ENCODE measurements at places on chromosomes 13 and 19. TPM values are rescaled to one million over a fixed set of nuclear protein-coding genes. Genes with fewer than 3 reads are reported as not detected.

- DNase-seq: no peak
Observed at GRCh38 chr13:102566513-102566912, 30.3 kb upstream of the TPP2 start.

GRCh38 chr19:35860436-35860817 lies 3.7 kb downstream of the KIRREL2 start:
- DNase-seq: no peak

DNA sequence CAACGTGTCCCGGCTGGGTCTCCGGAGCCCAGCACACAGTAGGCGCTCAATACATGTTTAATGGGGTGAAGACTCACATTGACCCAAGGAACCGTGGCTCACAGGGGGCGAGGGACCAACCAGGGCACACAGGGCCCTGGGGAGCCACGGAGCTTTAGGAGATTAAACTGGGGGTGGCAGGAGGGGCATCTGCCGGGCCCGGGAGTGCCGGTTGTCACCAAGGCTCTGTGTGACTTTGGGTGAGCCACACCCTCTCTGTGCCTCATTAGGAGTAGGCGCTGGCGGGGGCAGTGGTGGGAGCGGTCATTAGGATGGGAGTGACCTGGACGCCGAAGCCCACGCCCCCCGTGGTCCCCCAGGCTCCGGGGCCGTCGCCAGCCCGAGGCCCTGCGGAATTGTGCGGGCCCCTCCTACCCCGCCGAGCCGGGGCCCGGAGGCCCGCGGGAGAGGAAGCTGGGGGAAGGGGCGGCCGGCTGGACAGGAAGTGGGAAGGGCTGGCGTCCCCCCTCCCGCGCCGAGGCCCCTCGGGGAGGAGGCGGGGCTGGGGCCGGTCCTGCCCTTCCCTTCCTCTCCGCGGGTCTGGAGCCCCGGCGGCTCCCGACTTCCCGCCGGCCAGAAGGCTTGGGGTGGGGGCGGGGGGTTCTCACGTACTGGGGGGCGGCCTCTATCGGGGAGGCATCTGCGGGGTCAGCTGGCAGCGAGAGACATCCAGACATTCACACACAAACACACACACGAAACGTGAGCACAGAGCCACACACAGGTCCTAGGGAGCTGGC lies 1.8 kb upstream of the SSBP4 start:
- peak; percentile 93 for DNase-seq

DNA sequence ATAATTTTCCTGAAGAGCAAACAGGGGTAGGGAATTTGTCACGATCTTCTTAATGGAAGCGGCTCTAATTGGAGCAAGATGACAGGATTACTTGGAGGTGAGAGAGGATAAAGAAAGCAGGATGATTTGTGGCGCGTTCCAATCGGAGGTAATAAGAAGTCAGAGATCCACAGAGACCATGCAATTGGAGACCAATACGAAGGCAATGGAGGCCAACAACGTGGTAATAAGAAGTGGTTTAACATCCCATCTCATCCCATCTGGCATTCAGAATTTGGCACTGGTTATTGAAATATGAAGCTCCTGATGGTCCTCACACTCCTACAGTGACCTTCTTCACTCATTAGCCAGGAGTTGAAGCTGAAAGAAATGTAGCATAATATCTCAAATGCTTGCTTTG lies 130.6 kb downstream of the DLEU7 start:
- DNase-seq: no peak

GRCh38 chr13:76632401-76633044 lies 253.7 kb downstream of the KCTD12 start:
- DNase-seq: no peak

DNA sequence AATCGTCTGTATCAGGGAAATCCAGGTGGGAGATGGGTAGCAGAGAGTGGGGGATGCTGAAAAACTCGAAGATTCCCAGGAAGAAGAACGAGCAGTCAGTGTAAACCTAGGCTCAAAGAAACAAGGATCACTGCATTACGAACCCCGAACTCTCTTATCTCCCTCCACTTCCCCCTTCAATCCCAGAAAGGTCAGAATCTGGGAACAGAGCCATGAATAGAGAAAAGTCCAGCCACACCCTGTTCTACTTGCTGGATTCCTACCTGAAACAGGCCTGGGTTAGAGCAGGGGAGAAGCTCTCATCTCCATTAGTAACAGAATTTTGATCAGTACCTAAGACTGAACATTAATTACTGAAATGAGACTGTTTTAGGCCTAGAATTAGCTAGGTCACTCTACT lies 24.4 kb downstream of the EPSTI1 start:
- no peak for DNase-seq

DNA sequence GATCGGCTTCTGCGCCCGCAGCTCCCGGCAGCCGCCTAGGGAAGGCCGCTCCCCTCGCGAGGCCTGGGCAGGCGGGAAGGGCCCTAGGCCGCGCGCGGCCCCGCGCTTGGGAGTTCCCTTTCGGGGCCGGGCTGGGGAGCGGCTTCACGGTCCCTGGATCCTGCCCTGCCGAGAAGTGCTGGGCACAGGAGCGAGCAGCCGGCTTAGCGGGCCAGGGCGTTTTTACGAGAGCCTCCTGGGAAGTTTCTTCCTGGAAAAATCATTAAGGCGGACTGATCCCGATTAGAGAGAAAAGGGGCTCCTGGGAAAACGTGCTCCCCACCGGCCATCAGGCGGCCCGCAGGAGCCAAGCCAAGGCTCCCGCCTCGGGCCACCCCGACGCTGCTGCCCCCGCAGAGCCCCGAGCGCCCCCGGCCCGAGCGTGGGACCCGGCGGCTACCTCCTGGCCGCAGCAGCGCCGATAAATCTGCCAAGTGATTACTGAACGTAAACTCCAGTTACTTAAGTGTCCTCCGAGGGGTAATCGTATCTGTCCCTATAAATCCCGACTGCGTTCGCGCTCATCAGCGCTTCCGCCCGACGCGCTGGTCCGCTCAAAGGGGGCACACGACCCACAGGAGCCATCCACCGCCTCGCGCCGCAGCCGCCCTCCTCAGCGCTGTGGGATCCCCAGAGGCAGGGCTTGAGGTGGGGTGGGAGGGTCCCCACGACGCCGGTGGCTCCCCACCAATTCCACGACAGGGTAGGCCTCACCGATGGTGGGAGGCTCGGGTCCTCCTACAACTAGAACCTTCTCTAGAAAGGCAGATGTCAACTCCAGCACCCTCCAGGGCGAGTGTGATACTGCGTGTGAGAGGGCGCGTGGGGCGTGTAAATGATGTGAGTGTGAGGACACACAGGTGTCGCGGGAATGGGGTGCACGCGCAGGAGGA lies 2.8 kb downstream of the ZIC5 start:
- no peak for DNase-seq

DNA sequence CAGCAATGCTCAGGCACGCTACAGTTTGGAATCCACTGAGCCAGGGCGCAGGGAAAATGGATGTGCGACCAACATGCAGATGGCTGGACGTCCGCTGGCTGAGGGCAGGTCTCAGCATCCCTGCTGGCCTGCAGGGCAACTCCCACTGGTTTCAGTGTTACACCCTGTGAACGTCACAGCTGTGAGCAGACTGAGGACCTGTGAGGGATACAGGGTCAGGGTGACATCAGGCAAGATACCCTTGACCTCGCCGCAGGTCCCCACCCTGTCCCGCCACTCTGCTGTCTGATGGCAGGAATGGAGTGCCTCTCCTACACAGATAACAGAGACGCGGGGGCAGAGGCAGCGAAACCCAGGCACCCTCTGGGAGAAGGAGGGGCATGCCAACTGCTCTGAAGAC lies 19.1 kb downstream of the ZFR2 start:
- DNase-seq: no peak

- peak; percentile 84 for DNase-seq
Observed at GRCh38 chr13:51801631-51802099, 2.3 kb downstream of the DHRS12 start.

DNA sequence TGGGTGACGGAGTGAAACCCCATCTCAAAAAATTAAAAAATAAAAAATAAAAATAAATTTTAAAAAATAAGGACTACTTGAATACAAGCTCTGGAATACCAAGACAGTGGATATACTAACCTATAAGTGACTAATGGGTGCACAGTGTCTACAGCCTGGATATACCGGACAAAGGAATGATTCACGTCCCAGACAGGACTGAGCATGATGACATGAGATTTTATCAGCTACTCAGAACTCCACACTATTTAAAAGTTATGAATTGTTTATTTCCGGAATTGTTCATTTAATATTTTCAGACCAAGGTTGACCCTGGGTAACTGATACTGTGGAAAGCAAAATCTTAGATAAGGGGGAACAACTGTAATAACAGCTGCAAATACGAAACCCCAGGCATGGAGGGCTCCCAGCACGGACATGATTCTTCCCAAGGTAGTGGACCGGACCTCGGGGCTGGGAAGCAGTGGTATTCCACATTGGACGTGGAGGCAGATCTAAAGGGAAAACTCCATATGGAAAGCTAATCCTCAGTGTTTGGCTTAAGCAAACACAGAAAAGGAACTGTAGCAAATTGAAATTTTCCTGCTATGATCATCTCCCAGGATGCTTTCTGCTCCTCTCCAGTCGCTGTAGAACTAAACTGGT lies 102.6 kb upstream of the TSHZ3 start:
- no peak for DNase-seq

DNA sequence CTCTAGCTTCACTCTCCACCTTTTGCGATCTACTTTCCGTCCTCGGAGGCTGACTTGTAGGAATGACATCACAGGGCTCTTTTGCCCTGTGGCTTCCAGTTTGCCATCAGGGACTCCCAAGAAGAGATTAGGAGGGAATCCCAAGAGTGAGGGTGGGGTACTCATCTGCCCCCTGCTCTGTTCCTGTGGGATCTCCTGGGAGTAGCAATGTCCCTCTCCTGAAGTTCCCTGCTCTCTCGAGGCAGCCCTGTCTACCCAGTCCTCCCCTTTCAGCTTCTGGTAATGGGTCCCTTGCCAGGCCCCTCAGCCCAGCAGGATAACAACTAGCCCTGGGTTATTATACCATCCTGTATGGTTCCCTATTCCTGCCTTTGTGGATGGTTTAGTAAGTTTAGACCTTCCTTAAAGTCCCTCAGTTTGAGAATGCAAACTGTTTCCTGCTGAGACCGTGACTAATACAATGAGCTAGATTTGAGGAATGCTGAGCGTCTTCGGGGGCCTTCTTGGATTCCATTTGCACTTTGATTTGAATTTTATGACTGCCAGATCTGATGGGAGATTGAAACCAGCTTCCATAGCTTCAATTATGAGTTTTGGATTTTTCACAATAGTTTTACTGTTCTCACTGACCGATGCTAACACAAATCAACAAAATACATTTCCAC lies 73.7 kb upstream of the IPO5 start:
- no peak for DNase-seq

DNA sequence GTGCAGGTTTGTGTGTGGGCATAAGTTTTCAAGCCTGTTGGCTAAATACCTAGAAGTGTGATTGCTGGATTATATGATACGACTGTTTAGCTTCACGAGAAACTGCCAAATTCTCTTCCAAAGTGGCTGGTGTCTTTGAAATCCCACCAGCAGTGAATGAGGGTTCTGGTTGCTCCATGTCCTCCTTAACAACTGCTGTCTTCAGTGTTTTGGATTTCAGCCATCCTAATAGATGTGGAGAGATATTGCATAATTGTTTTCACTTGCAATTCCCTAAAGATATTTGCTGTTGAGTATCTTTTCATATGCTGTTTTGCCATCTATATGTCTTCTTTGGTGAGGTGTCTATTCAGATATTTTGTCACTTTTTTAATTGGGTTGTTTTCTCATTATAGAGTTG lies 390.5 kb downstream of the ZNF536 start:
- DNase-seq: no peak

DNA sequence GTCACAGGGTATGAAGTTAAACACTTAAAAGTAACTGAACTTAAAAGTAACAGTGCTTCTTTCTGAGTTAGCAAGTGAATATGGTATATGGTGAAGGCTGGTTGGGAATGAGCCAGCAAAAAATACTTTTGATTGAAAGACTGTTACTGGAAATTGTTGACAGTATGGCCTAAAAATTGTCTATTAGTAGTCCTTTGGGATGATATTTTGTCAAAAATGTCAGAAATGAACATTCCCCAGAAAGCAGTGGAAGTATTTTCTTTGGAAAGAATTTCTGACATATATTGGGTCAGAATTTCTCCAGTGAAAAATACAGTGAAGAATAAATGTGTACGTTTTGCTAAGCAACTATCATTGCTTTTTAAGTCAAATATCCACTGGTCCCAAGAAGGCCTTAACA lies 860.5 kb downstream of the PCDH9 start:
- no peak for DNase-seq

The ZNF841 gene
- total RNA-seq: 30.4 TPM

The SIGLEC11 gene
- 68.3 TPM for total RNA-seq

The HRC gene
- 0.27 TPM for total RNA-seq

The SNRPA gene
- total RNA-seq: 76.9 TPM

The ONECUT3 gene
- total RNA-seq: not detected

The ZNF443 gene
- 3.9 TPM for total RNA-seq

The FLT3 gene
- 8.9 TPM for total RNA-seq

The TSEN34 gene
- total RNA-seq: 32.2 TPM

The TNFSF11 gene
- total RNA-seq: 0.32 TPM
